ENCODE measurements at places on chromosomes 11 and 22. TPM values are rescaled to one million over a fixed set of nuclear protein-coding genes. Genes with fewer than 3 reads are reported as not detected.

DNA sequence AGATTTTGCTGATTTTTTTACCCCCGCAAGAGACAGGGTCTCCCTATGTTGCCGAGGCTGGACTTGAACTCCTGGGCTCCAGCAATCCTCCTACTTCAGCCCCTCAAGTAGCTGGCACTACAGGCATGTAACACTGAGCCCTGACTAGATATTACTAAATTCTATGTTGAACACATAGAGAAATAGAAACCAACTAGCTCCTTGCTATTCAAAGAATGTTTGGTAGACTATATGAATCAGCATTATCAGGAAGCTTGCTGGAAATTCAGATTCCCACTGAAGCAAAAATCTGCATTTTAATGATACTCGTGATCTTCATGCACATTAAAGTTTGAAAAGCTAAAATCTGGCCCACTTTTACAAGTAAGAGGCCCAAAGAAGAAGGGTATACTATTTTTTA lies 11.9 kb downstream of the TMEM41B start:
- DNase-seq: no peak

DNA sequence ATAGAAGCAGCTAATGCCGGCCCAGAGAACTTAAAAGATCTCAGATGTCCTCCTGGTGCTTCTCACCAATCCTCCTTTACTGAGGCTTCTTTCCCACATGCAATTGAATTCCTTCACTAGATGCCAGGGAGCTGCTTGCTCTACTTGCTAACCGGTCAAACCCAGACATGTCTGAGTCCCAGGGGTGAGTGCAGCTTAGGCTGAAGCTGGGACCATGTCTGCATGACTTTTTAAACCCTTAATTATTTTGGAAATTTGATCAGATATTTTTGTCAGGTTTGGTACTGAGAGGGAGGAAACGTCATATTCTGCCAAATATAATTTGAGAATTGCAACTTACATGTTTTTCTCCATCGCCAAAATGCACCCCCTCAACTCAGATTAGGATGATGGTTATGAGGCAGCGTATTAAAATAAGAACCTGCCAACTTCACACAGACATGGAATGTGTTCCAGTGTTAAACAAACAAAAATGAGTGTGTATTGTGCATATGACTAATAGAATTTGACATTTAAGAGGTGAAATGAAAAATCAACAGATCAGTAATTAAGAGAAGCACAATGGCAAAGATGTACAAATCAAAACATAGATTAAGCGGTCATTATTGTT lies 529.5 kb downstream of the ETS1 start:
- no peak for DNase-seq

GRCh38 chr11:129191649-129192048 lies 476 bp downstream of the ARHGAP32 start:
- DNase-seq: no peak

Gene GAL
- 1.1 TPM for total RNA-seq

Gene CCDC116
- total RNA-seq: 1.2 TPM

- DNase-seq: peak; percentile 13
Observed at GRCh38 chr22:17264321-17265052, 45.3 kb upstream of the ADA2 start.

GRCh38 chr22:36315325-36315724 lies 62.4 kb downstream of the APOL1 start:
- no peak for DNase-seq

Gene DBX1
- 29.6 TPM for total RNA-seq

- DNase-seq: no peak
Observed at GRCh38 chr11:76770642-76771445, 12.3 kb upstream of the TSKU start.

- DNase-seq: no peak
Observed at GRCh38 chr11:118060869-118061268, 16.0 kb upstream of the TMPRSS4 start.

GRCh38 chr11:8289492-8289918 lies 25.8 kb upstream of the LMO1 start:
- DNase-seq: no peak

GRCh38 chr11:15615398-15616096 lies 500.8 kb downstream of the INSC start:
- DNase-seq: no peak

DNA sequence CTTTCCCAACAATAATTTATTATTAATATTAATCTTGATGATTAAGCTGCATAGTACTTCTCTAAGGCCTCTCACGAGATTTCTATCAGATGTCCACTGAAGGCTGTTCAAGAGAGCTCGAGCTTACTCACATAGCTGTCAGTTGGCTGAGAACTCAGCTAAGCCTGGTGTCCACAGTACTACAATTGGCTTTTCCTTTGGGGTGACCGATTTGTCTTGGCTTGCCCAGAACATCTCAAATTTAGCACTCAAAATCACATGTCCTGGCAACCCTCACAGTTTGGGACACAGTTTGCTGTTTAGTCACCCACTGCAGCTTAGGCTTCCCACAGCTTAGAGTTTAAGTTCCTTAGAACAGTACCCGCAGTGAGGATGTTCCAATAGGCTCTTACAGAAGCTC lies 96.5 kb downstream of the LUZP2 start:
- no peak for DNase-seq

DNA sequence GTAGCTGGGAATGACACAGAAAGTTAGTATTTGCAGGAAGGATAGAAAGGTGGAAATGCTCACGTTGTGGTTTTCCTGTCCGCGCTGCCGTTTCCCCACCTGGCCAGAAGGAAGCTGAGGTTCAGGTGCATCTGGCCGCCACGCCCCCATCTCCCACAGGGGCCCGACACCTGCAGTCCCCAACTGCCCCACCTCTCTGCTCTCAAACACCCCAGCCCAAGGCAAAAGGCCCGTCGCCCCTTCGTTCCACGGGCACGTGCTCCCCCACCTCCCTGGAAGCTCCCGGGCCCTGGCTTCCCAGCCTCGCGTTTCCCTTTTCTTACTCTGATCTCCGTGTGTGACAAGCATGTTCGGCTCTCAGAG lies 985.1 kb downstream of the BRD1 start:
- DNase-seq: no peak

Gene APOBEC3C
- 9.5 TPM for total RNA-seq

GRCh38 chr11:62954478-62954877 lies 30.3 kb downstream of the SLC22A6 start:
- no peak for DNase-seq

- peak; percentile 85 for DNase-seq
Observed at GRCh38 chr11:124920870-124921609, 2.0 kb downstream of the HEPN1 start.

DNA sequence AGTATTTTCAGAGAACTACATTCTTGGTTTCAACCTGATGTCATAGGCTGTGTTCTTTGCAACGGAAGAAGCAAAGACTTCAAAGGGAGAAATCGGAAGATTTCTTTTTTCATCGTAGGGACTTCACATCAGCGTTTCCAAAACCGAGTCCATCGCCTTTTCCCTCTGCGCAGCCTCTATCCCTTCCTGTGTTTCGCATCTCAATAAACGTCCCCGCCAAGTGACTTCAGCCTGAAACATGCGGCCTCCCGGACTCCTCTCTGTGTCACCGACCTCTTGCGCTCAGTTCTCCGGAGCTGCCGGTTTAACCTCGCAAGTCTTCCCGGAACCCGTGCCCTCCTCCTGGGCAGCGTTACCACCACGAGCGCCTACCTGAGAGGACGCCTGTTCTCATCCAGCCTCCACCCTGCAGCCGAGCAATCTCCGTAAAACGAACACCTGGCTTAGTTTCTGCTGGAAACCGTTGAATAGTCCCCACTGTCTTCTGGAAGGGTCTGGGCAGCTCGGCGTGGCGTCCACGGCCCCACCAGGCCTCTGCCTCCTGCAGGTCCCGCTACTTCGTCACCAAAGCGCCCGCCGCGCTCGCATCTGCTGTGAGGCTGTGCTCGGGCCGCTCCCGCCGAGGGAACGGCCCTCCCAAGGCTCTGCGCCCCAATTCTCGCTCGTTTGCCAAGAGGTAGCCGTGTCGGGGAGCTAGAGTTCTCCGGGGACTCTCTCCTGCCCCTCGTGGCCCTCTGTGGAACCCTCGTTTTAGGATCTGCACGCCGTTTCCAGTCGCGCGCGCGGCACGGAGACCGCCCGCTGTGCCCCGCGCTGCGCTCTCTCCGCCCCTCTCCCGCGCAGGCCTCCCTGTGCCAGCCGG lies at the start of gene GLB1L3:
TSS of gene GLB1L3 (plus strand) at position 846 of the 862 bp plus-strand sequence. CDS start 362 bp downstream, outside the sequence.
- peak; percentile 33 for DNase-seq

DNA sequence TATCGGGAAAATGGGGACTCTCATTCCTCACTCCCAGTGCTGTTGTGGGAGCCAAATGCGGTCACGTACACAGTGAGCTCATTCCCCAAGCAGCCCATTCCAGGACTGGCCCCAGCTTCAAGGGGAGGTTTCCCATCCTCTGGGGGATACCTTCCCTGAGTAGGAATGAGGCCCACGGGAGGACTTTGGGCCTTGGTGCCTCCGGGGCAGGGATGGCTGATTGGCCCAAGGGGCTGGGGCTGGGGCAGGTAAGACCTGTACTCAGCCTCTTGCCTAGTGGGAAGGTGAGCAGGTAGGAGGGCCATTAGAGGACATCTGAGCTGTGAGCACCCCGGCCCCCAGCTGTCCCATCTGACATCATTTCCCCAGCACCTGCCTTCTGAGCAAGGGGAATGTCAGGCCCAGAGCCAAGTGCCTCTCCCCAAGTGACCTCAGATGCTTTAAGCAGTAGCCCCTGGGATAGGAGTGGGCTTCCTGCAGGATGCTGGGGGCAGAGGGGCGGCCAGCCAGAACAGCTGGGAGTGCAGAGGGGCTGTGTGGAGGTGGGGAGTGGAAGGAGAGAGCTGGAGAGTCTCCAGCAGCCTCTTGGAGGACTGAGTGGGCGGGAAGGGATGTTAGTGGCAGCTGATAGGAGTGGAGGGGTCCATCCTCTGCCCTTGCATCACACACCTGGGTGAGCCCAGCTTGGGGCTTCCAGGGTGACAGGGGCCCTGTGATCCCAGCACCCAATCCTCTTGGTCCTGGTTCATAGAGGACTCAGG lies 58.4 kb downstream of the CD82 start:
- DNase-seq: peak; percentile 0

Gene CDC42EP1
- total RNA-seq: 22.6 TPM

DNA sequence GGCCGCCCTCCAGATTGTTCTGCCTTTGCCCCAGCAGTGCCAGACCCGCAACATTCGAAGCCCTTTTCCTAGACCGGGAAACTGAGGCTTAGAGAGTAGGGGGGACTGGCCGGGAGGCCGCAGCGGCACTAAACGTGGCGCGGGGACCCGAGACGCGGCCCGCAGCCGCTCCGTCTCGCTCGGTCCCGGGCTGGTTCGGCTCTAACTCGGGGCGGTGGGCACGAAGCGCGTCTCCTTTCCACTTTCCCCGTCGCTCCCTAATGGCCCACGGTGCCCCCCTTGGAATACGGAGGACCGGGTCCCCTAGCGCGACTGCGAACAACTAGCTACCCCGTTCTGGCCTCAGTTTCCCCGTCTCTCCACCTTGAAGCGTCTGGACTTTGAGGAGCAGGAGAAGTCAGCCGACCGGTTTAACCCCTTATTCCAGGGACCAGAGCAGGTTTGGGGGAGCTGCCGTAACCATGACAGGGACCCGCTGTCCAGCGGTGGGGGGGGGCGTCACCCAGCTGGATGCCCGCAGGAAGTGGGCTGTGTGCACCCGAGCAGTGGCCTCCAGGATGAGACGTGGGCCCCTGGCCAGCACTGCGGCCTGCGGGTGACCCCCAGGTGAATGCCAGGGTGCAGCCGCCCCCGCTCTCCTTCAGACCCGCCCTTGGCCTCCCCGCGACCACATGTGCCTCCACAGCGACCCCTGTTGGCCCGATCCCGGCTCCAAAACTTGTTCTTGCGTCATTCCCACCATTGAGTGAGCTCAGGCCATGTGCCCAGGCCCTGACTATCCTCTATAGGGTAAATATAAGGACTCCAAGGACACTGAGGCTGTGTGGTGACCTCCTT lies 1.1 kb downstream of the CDC42EP1 start:
- peak; percentile 97 for DNase-seq

DNA sequence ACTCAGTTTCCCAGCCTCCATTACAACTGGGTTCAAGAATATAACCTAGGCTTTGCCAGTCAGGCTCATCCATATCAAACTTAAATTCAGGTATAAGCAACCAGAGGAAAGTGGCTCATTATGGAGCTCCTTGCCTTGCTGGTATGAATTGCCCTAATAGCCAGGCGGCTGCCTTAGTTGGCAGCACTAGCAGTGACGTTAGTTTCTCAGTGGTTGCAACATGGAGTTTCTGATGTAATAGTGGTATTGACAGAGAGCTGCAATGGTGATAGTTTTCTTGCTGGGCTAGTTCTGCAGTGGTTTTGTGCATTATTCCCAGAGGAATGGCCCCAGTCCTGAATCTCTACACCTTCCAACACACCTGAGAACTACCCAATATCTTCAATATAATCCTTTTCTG lies 3.8 kb upstream of the TMEM123 start:
- DNase-seq: no peak

DNA sequence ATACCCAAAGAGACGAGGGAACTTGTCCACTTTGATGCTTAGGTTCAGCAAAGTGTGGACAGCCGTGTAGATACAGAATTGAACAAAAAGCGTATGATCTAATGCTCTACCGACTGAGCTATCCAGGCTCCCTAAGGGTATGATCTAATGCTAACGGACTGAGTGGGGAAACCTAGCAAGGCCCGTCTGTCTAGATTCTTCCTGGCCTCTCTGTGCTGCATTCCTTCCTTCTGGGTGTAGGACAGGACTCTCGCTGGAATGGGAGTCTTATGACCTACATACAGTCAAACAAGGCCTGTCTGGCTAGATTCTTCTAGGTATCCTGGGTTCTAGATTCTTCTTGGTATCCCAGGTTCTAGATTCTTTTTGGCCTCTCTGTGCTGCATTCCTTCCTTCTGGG lies 8.4 kb upstream of the SLC15A3 start:
- no peak for DNase-seq

GRCh38 chr11:95262994-95263765 lies 32.2 kb upstream of the SESN3 start:
- DNase-seq: no peak
